Stimulated activated CD8-positive, alpha-beta memory T cell treated with anti-CD3 and anti-CD28 coated beads, Interleukin-4, amount 100 ng/mL, for 4 hours (primary cell): ENCODE measurements at places on chromosomes 7 and 10.

DNA sequence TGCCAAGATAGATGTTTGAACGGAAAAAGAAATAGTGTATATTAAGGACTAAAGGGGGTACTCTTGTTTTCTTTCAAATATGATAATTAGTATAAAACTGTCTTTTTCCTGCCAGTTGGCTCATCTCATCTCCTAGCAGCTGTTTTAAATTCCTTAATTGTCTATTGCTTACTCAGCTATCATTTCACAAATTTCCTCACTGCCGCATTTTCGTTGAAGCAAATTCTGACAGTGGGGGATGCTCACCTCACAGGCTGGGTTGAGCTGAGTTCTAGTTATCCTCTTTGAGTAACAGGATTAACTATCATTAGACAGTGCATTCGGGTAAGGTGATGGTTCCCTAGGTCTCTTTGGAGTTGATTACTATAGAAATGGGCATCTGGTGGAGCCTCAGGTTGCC is 592.0 kb downstream of the AUTS2 start:
- no peak for DNase-seq

DNA sequence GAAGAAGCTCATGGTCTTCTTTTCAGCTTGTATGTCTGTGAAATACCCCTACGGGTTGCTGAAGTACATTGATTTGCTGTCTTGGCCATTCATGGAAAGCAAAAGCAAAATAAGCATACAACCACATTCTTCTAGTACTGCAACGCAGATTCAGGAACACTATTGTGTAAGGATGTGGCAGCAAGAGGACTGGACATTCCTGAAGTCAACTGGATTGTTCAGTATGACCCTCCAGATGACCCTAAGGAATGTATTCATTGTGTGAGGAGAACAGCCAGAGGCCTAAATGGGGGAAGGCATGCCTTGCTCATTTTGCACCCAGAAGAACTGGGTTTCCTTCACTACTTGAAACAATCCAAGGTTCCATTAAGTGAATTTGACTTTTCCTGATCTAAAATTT is 133.4 kb upstream of the ANKRD1 start:
- DNase-seq = no peak

GRCh38 chr7:96402913-96403312 is 81.0 kb upstream of the SLC25A13 start:
- no peak for DNase-seq

DNA sequence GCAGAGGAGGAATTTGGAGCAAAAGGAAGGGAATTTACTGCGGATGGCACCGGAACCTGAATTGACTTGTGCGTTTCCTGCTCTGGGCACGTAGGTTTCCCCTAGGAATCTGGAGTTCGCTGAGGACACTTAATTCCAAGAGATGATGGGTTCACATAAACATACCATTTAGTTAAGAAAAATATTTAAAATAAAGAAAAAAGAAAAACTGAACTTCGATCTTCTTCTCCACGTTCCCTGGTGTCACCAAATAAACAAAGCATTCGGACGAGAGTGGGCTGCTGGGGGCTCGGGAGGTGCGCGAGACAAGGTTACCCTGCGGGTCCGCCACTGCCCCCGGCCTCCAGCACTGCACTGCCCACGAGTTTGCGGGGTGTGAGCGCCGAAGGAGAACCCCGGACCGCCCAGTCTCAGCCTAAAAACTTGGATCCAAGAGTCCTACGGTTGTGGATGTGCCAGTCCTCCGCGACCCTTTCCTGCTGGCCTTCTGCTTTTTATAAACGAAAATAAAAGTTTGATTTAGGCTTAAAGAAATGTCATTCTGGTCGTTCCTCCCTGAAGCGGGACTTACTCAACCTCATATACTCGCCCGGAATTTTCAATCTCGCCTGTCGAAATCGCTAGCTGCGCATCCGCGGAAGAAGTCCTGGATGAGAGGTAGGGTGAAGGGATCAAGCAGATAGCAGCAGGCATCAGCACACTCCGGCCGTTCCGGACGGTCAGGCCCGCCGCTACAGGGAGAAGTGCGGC is 30.3 kb downstream of the SKIDA1 start:
- no peak for DNase-seq

DNA sequence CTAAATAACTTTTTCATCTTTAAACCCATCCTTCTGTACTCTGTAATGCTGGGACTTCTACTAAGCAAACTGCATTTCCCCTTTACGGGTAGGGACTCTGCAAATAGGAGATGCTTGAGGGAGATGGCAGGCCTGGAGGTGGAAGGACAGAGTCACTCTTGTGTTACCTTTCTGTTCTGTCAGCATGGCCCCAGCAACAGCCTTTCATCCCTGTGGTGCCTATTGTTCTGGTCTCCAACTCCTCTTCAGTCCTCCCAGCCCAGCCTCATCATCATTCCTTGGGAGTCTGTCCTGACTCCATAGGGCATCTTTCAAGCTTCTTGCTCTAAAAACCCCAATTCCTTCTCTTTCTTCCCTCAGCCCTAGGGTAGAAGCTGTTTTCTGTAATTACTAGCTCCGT is 230.0 kb downstream of the SNX13 start:
- DNase-seq = no peak

DNA sequence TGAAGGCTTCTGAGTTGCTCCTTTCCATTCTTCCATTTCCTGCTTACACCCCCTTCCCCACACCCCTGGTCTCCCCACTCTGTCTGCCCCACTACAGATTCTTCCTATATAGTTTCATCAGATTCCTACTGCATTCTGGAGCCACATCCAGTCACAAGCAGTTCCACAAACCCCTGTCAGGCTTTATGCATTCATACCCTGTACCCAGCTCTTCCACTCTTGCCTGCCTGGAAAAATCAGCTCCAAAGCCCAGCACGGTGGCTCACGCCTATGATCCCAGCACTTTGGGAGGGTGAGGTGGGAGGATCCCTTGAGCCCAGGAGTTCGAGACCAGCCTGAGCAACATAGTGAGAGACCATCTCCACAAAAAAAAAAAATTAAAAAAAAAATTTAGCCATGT is 60.4 kb downstream of the C10orf67 start:
- no peak for DNase-seq

GRCh38 chr10:18219146-18219545 is 78.9 kb downstream of the CACNB2 start:
- DNase-seq = no peak

DNA sequence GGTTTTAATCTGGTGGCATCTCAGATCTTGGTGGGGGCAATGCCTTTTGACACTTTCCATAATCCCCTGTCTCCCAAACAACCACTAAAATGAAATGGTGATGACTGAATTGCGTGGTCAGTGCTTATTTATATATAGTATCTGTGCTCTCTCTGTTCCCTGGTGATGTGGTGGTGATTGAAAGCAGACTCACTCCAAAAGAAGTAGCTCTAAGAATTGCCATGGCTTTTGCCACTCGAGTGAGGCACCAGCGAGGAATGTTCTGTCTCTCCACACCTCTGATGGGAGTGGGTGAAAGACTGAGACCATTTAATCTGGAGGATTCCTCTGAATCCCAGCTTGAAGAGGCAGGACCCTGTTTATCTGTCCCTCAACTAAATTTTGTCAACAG is 2.8 kb downstream of the DUSP5 start:
- DNase-seq = no peak

DNA sequence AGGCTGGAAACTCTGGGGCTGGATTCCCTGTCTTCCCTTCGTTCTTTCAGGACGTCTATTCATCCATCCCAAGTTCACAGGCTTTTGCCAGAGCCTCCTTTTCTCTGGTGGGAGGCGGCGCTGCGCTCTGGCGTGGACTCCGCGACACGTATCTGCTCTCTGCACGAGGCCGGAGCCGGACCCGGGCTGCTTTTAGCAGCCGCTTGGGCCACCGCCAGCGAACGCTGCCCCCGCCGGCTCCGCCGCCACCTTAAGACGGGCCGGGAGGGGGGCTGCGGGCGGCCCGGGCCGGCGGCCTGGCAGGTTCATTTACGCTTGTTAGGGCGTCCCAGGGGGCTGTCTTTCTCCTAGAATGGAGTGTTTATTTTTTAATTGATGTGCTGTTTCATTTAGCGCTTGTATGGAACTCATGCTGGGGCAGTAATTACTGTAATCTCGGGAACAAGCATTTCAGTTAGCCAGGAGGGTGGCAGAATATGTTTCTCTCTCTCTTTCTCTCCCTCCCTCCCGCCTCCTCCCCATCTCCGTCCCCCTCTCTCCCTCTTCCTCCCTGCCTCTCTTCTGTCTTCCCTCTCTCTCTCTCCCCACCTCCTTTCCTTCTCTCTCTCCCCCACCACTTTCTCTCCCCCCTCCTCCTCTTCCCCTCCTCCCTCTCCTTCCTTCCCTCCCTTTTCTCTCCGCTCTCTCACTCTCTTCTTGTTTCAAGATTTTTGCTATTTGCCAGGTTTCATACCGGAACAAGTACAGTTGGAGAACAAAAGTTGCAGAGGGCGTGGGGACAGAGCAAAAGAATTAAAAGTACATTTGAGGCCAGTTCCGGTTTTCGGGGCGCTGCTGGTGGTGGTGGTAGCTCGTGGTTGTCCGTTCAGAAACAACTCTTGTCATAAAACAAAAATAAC is 1.3 kb upstream of the FZD8 start:
- no peak for DNase-seq

GRCh38 chr7:122802301-122802751 is 83.9 kb downstream of the CADPS2 start:
- no peak for DNase-seq

DNA sequence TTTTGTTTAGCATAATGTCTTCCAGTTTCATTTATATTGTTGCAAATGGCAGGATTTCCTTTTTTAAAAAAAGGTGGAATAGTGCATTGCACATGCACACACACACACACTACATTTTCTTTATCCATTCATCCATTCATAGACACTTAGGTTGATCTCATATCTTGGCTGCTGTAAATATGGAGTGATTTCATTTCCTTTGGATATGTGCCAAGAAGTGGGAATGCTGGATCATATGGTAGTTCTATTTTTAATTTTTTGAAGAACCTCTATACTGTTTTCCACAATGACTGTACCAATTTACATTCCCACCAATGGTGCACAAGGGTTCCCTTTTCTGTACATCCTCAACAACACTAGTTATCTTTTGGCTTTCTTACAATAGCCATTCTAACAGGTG is 68.9 kb downstream of the EBLN1 start:
- DNase-seq = no peak

- DNase-seq = no peak
These were observed 151.6 kb upstream of the TBX20 start for GRCh38 chr7:35405461-35405860.

DNA sequence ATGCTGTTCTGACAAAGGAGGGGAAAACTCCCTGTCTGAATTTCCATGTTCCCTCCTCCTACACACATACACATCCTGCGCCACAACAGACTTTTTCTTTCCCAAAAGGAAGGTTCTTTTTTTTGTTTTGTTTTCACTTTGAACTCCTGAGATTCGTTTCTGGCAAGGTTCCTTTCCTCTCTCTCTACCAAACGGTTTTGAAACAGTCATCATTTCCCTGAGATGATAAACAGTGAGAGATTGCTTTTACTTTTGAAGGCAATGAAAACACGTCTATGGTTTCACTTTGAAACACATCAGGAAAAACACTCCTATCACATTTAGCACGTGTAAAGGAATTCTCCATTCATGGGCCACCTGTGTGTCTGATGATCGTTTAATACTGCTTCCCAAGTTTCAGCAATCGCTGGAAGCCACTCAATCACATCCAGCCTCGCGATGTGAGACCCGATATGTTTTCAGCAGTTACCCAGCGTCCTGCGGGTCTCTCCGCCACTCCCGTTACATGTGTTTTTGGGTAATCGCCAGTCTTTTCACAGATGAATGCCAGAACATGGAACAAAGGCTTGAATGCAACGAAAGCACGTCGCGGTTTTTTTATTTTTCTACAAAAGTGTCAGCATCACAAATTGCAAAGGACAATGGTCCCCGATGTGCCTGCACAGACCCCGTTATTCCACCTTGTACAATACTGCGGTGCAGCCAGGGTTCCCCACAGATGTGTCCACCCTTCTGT is 62.8 kb upstream of the CUX1 start:
- DNase-seq = no peak

DNA sequence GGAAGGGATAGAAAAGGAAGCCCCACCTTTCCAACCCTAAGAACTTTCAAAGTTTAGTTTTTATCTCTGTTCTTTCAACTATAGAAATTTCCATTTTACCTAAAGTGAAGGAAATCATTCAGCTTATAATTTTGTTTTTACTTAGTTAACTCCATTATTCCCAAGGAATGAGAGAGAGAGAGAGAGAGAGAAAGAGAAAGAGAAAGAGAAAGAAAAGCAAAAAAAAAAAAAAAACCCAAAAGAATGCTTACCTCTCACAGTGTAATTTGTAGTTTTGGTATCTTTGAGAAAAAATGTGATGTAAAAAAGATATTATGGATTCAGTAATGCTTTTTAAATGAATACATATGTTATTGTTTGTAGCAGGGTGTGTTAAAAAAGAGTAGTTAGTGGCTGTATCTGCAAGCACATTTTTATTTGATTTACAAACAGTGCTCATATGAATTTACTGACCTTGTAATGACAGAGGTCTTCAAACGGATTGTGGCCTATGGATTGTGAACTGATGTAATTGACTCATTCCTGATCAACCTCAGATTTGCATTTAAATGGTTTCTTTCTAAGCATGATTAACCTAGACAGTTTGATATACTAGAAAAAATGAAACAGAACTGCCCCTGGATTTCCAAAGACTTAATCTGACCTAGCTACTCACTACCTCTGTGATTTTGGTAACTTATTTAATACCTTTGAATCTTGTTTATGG is 64.9 kb downstream of the LCOR start:
- DNase-seq = no peak

DNA sequence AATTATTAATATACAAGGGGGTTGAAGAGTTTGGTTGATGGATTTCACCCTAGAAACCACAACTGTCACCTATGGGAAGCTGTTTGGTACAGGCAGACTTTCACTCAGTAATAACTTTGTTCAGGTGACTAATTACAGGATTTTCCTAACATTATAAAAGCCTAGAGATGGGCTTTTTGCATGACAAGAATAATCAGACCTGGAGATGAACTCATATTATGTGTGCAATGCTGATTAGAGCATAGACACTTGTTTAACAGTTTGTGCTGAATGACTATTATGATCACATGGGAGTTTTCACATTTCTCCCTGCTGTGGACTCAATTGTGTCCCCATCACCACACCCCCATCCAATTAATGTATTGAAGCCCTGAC is 90.2 kb upstream of the STEAP4 start:
- no peak for DNase-seq

DNA sequence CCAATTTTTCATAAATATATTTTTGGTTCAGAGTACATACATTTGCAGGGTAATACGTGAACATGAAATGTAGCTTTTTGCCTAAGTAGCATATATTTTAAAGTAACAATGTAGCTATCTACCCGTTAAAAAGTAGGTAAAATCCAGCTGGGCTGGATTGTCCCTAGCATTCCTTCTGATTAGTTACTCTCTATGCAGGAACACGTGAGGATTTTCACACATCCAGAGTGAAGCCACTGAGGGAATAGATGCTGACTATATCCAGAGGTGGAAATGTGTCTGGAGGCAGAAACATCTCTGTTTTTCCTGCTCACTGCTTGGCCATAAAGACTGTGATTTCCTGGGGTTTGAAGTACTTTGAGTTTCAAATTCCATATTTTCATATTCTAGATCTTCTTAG is 338.9 kb upstream of the KIAA1217 start:
- DNase-seq = no peak

- DNase-seq = no peak
These were observed 43.3 kb upstream of the FMC1 start for GRCh38 chr7:139297795-139298194.

GRCh38 chr7:151813997-151814396 is 62.9 kb downstream of the PRKAG2 start:
- DNase-seq = no peak
